Activated T-cell treated with anti-CD3 and anti-CD28 coated beads for 1 hour (primary cell): ENCODE measurements at places on chromosomes 11 and 22.

DNA sequence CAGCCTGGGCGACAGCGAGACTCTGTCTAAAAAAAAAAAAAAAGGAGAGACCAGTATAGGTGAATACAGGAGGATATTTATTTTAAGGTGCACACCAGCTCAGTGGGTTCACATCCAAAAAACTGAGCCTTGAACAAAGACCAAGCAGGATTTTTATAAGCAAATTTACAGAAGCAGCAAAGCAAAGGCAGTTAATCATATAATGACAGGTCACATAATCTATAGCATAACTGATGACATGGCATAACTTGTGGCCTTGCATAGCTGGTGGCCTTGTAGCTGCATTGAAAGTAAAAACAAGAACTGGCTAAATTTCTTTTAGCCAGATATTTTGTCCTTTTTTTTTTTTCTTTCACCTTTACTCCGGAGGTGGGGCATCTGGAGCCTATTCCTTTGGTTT, 2.7 kb upstream of the PLAAT3 start:
- no peak for DNase-seq

DNA sequence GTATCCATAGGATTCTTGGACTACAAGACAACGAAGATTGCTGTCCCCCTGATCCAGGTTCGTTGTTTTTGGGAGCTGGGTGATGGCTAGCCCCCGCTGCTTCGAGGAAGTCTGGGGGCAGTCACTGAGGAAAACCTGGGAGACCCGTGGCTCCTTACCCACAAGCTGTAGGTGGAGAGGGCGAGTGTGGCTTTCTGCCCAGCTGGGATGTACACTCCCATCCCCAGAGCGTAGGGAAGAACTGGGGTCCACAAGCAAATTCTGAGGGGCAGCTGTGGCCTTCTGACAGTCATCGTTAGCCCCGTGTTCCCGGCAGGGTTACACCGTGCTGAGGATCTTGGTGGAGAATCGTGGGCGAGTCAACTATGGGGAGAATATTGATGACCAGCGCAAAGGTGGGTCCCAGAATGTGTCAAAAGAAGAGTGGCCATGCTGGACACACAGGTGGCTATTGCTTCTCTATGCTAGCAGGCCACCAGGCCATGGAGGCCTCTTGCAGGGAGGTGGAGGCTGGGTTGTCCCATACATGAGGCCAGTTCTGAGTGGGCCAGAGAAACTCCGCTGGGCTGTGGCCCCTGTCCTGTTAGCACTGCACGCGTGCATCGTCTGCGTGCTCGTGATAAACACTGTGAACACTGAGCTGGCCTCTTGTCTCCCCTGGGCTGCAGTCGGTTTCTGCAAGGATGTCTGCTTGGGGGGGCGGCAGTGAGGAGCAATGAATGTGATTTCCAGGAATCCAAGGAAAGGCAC, 39.8 kb downstream of the GLB1L2 start:
- no peak for DNase-seq

- no peak for DNase-seq
These were observed 24.1 kb downstream of the IRAG1 start for GRCh38 chr11:10669258-10670033.

- no peak for DNase-seq
These were observed 12.6 kb upstream of the MAPK8IP1 start for GRCh38 chr11:45872651-45873356.

DNA sequence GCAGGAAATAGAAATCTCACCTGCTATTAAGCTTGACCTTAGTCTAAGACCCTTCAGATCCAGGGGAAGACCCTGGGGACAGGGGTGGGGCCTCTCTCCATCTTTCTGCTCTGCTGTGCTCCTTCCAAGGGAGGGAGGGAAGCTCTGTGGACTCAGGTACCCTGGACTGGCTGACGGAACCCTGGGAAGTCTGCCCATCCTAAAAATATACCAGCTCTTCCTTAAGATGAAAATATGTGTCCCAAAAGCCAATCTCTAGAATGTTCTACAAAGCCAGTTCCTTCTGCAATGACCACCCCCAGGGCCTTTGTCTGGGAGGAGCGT, 73.7 kb downstream of the RTL6 start:
- no peak for DNase-seq

DNA sequence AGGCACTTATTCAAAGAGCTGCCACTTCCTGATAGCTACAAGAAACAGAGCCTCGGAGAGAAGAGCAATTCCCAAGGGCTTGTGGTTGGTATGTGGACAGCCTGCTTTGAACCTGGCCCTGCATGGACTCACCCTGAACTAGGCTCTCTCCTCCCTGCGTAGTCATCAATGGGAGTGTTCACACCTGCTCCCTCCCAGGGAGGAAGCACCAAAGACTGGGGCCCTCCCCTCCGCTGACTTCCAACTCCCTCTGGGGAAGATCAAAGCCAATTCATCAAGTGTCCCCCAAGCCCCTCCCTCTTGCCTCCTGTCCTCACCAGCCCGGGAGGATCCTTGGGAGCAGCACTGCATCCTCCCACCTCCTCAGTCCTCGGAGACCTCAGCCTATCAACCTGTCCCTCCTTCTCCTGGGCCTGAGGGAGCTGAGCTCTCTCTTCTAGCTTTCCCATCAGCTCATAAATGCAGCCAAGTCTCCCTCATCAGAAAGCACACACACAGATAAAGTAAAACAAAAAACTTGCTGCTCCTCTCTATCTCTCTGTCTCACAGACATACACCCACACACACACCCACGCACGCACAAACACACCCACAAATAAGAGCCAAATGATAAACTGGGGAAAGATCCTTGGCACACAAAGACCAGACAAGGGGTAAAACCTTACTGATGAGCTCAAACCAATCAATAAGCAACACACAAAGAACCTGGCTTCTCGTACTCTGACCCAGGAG, 3.3 kb downstream of the A4GALT start:
- DNase-seq: no peak

DNA sequence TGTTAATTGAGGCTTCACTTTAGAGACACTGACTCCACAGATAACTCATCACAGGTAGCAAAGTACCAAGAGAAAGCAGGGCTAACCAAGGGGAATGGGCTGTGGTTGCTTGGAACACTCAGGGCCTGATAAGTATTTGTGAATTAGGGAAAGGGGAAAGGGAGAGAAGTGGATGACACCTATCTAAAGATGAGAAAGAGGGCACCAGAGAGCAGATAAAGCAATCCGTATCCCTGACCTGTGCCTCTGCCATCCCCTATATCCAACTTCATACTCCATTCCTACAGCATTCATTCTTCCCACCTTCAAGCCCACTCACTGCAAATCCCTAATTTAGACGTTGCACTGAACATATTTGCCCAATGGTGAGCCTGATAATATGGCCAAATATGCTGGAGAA, 43.0 kb upstream of the API5 start:
- DNase-seq: no peak

DNA sequence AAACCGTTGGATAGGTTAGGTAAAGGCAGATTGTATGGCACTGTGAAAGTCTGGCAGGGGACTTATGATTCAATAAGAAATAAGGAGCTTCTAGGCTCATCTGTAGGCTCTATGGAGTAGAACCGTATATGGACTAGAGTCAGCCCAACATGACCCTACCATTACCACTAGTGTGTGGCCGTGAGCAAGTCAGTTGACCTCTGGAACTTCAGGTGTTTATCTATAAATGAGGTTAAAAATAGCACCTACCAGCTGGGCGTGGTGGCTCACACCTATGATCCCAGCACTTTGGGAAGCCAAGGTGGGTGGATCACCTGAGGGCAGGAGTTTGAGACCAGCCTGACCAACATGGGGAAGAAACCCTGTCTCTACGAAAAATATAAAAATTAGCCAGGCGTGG, 4.4 kb downstream of the HINFP start:
- DNase-seq: no peak

GRCh38 chr11:97432926-97433325, 1043.1 kb downstream of the JRKL start:
- no peak for DNase-seq

- DNase-seq: no peak
These were observed 16.0 kb upstream of the DKK3 start for GRCh38 chr11:12024254-12024926.

DNA sequence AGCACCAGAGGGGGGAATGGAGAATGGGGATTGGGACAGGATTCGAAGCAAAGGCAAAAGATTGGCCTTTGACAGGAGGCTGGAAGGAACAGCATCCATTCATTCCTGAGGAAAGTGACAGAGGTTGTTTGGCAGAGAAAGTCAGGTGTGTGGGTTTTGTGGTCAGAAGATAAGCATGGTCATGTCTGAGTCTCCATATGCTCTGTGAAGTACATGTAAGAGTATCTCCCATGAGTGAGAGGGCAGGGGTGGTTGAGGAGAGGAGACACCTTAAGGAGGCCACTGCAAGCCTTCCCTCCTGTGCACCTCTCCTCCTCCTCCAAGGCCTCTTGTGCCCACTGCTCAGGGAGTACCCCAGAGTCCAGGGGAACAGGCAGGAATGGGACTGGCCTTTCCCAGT, 1.9 kb upstream of the NLRP10 start:
- no peak for DNase-seq

DNA sequence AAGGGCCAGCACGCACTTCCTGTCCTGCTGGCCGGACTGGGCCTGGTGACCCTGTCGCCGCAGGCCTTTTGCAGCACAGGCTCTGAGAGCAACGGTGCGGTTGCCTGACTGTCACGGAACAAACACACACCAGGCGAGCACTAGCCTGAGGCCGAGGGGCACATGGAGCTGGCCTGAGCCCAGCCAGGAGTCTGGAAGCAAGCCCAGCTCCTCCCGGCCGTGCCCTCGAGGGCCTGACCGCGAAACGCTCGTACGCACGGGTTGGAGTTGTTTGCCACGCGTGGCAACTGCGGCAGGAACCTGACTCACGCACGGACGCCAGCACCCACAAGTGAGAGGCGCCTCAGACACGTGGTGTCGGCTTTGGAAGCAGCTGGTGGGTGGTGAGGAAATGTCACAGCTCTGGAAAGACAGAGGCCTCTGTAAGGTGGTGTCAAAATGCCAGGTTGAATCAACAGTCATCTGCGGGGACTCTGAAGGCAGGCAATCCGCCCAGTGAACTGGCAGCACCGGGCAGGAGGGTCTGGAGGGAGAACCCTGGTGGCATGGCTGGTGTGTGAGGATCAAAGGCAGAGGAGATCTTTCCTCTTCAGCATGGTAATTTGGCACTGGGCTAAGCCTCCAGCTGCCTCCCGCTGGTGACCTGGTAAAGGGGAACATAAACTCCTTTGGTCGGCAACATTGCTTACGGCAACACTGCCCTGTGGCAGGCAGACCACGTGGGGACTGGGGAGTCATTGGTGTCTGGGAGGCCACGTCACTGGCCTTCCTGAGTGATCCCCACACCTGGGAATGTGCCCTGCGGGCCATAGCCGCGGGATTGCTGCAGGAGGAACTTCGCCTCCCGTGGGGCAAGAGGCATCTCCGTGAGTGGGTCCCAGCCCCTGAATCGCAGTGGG, 15.3 kb upstream of the IL17REL start:
- DNase-seq: no peak

DNA sequence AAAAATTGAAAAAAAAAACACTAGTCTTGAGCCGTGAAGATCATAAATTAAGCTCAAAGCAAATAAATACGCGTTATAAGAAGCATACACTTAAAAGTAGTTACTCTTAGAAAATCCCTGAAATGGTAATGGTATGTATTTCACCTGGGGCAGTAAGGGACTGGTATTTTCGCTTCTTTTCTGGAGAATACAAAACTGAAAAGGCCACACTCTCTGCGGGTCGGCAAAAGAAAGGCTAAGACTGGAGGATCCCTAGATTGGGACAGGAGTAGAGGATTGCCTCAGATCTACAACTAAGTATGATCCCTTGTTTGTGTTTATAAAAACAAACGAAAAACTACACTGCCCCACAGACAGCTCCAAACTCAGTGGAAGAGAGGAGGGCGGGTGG, 617 bp downstream of the TSG101 start:
- DNase-seq: no peak

DNA sequence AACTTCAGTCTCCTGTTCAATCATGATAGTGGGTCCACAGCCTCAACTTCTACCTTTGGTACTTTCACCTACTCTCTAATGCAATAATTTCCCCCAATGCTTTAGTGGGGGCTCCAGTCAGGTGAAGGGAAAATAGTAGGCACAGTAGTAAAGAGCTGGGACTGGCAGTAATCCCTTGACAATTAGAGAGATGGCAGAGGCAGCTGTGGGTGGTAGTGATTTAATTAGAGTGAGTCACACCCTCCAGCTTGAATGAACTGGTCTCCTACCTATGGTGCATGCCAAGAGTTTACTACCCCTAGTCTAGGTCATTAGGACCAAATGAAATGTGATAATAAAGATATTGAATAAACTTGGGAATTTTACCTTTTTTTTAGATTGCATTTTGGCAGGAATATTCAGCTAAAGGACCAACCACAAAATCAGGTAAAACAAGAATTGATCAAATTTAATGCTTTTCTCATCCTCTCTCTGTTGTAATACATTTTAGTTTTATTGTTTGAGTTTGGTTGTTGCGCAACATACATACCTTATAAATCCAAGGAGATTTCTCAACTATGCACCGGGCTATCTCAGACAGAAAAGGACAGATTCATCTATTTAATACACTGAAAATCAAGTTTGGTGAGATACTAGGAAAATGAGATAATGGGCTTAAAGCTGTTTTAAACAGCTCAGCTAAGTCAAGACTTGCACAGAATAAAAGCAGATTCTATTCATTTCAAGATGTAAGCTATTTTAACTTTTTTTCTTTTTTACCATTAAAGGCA, 9.0 kb downstream of the PRRG4 start:
- no peak for DNase-seq

DNA sequence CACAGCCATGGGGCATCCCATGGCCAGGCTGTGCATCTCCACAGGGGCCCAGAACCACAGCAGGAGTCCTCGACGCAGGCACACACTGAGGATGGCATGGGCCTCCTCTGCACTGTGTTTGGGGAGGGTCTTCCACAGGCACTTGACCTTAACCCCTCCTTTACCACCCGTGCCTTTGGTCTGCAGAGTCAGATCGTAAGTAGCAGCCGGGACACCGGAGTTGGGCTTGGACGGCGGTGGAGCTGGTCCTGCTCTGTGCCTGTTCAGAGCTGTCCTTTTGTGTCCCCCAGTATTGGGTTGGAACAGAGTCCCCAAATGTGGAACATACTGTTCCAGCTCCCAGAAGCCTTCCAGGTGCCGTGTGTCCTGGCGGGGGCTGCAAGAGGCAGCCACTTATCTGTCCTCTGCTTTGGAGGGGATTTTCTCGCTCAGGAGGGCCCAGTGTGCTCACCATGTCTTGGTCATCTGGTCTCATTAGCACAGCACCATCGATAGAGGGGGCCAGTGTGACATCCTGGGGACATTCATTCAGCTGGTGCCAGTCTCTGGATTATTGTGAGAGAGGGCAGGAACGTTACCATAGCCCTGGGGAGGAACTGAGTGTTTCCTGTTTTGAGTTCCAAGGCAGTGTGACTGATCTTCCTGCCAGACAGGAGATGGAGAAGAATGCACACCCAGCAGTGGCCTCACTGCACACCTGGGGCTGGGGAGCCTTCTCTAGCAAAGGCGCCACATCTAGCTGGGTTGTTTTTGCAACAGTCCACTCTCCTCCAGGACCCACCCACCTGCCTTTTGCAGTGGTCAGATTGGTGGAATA, 12.4 kb downstream of the CRELD2 start:
- no peak for DNase-seq
